ENCODE measurements at places on chromosomes 12 and 14.

DNA sequence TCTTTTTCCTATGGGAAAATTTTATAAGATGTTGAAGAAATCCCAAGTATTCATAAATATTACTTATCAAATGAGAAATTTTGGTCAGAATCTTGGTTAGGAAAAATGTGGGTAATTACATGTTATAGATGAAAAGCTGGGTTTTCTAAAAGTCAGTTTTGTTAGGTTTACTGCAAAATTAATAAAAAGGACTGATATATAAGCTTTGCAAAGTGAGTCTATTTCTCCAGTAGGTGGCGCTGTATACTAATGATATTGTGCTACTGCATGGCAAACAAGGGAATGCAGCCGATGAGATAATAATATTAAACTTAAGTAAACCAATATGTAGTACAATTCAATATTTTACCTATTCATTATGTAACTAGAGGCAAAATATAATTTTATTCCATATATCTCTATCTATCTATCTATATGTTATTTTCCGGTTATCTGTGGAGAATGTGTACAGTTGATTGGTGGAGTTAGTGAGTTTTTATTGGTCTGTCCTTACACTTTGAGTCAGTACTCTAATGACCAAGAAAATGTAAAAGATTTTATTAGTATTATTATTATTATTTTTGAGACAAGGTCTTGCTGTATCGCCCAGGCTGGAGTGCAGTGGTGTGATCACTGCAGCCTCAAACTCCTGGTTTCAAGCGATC is 32.9 kb downstream of the MIPOL1 start:
- DNase-seq = peak; percentile 53

- DNase-seq = peak; percentile 25
Observed at GRCh38 chr14:33432407-33433023, 493.8 kb downstream of the NPAS3 start.

DNA sequence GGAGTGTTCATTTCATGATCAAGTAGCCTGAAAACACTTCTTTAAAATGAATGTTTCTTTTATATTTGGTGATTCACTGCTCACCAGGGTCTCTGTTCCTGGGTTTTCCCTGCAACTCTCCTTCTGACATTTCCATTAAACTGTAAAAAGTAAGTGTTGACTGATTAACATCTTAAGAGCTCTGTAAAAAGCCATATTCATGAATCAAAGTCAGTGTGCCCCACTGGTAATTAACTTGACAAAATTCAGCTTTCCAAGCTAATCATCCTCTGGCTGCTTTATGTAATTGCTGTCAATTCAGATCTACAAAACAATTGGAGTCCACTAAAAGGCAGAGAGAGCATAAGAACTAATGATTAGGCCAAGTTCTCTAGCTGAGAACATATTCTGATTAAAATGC is 41.6 kb downstream of the CNTN1 start:
- DNase-seq = no peak

GRCh38 chr12:31118347-31119191 is 44.9 kb downstream of the DDX11 start:
- DNase-seq = peak; percentile 70

DNA sequence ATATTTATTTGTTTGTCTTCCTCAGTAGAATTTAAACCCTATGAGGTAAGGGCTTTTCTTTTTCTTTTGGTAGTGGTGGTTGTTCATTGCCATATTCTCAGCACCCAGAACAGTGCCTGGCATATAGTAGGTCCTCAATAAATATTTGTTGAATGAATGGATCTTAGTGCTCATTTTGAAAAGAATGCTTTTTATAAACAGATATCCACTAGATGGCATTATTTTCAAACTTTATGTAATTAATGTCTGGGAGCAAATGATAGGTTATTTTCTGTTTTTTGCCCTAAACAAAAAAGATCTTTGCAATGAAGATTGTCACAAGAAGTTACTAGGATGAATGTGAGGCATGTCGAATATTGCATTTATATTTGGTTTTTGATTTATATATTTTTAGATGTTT is 64.1 kb downstream of the RAD51B start:
- DNase-seq = peak; percentile 17

DNA sequence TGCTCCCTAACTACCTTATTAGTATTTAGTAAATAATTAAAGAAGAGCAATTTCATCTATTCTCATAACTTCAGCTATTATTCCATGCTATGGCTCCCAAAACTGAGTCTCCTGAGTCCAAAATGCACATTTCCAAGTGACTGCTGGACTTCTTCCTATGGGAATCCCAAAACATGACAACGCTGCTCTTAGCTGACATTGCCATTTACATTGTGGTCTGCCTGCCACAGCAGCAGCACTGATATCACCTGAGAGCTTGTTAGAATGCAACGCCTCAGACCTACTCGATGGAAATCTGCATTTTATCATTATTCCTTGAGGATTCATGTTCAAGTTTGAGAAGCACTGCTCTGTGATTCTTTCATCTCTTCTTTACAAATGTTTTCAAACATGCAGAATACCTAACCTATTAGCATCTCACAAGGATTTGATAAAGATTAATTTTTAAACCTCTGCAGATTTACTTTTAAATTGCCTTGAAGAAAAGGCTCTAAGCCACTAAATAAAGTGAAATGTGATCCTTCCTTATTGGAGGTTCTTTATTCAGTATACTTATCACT is 77.7 kb downstream of the SEC23A start:
- DNase-seq = no peak

DNA sequence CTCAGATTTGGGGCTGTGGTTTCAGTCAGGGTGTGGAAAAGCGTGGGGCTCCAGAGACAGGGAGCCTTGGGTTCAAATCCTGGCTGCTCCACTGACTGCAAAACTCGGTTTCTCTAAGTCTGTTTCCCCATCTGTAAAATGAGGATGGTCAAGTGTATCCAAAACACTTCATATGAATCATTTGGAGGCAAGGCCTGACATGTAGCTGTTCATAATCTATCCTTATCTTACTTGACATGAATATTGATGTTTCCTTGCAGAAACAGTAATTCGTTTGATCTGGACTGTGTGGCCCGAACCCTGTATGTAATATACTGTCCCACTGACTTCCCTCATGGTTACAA is 1.5 kb upstream of the CCDC63 start:
- DNase-seq = no peak

GRCh38 chr12:69056743-69057515 is 124.0 kb upstream of the CPM start:
- DNase-seq = no peak

GRCh38 chr12:2334689-2335088 is 281.9 kb downstream of the CACNA1C start:
- no peak for DNase-seq

DNA sequence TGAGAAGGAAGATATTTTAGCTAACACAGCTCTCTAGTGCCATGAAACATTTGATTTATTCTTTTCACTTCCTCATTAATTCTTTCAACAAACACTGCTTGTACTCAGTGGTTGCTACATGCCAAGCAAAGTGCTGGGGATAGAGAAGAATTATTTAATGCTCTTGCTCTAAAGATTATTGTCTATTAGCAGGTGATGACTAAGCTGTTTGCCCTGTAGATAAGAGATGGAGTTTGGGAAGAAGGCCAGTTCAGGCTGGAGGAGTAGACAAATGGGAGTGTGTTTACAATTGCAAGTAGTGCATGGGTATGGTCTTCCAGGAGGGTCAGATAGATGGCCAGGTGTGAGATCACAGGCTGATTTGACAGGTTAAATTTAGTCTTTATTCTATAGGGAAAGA is 99.8 kb upstream of the SEL1L start:
- no peak for DNase-seq

DNA sequence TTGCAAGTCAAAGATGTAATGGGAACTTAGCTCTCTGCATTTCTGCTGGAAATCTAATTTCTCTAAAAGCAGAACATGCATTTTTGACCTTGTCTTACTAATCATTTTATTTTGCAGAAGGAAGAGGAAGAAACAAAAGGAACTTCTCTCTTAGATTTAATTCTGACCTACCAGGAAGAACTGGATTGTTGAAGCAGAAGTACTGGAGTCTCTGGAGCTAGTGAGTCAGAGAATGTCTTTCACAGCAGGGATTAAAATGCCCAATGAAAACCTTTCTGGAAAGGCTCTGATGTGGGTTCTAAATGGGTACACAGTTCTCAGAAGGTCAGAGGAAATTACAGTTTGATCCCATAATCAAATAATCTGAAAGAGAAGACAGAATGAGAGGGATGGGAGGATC is 70.8 kb upstream of the GNG2 start:
- DNase-seq = no peak
